MV-4-11 (cell line): ENCODE measurements at places on chromosomes 3 and 15.

DNA sequence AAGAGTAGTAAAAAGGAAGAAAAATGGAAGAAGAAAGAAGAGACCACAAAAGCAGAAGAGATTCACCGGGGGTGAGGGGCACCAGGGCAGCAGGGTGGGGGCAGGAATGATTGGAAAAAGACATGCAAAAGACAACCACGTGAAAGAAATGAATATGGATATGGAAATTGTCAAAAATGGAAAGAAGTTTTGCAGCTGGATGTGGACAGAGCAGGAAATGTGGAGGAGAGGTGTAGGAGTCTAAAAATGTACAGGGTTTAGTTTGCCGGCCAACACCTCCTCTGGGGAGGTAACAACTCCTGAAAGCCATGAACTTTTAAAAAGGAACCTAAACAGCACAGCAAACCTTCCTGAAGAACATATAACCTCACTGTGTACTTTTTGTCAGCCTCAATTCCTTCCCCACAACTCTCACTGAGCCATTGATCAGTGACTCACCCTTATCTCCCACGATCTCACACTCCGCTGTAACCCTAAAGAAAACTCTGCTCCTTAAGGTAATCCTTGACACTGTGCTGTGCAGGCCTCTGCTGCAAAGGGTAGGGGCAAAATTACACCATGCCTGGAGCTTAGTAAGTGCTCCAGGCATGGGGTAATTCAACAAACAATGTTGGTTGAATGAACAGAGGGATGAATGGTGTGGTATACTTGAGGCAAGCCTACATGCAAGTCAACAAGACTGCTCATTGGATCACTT, 100.2 kb upstream of the BOC start:
- no peak for DNase-seq

DNA sequence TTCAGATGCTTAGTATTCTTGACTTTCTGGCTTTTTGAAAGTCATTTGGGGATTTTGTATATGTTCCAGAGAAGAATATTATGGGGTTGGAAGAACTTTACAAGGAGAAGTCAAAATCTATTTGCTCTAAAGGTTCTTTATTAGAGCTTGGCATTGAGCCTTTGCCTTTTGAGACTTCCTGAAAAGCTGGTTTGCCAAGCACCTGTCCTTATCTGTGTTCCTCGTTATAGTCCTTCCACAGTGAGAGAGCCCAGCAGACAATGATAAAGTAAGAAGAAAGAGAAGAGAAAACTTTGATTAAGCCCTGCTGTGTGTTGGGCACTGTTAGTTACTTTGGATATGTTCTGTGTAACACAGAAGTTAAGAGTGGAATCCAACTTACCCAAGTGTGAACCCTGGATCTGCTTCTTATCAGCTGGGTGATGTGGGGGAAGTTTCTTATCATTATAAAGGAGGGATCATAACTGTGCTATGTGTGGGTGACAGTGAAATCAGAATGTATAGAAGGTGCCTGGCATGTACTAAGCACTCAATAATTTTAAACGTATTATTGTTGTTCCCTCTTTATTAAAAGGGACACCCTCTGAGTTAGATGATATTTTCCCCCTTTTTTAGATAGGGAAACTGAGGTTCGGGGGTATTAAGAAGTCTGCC, 44.3 kb upstream of the POLR2M start:
- DNase-seq: no peak

DNA sequence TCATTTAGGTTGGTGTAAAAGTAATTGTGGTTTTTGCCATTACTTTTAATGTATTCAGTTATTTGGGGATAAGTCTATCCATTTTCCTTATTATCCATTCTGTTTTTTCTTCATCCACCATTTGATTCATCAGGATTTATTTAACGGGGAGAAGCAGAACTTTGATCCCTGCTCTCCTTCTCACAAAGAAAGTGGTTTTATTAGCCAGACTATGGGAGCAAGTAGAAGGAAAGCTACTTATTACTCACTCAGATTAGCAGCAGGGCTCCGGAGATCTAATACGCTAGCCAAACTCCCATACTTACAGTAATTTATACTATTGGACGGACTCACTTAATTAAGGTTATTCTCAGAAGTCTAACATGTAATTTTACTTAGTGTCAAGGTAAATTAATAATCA, 14.7 kb upstream of the TMEM87A start:
- DNase-seq: no peak

DNA sequence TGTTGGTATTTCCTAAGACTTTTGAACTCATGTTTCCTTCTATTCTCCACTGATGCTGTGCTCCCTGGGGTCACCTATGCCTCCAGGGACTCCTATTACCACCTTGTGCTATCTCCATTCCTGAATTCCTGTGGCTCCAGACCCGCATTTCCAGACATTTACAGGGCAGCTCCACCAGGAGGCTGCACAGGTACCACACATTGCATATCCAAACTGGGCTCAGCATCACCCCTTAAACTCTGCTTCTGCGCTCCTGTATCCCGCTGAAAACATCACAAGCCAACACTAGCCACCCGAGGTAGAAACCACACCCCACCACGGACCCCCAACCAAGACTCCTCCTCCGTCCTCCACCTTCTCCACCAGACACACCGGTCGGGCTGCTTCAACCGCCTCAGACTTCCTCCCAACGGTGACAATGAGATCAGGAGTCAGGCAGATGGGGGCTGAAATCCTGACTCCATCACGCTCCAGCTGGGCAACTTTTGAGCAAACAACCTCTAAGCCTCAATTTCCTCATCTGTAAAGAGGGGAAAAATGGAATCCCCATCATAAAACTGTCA, 10.4 kb downstream of the TNK2 start:
- no peak for DNase-seq

- no peak for DNase-seq
These were observed 50.5 kb downstream of the UBE2E1 start for GRCh38 chr3:23856286-23856685.

GRCh38 chr3:149969110-149969939, 1.4 kb downstream of the PFN2 start:
- DNase-seq: no peak

DNA sequence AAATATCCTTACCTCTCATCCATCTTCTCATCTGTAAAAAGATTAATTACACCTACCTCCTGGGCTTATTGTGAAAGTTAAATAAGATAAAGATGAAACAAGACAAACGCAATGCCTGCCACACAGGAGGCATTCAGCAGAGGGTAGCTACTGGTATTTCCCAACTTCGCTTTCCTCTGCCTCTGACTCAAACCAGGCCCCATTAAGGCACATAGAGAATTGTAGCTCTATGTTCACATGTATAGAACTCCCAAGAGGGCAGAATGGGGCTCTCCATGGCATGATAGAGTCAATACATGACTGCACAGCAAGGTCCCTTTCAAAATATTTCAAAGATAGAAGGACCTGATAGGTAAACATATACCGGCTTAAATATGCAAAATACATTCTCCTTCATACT, 1.4 kb downstream of the LYSMD2 start:
- DNase-seq: peak; percentile 21

- no peak for DNase-seq
These were observed 1361.4 kb downstream of the NSUN3 start for GRCh38 chr3:95424279-95424678.

- no peak for DNase-seq
These were observed 40.9 kb upstream of the RYK start for GRCh38 chr3:134291319-134292254.

DNA sequence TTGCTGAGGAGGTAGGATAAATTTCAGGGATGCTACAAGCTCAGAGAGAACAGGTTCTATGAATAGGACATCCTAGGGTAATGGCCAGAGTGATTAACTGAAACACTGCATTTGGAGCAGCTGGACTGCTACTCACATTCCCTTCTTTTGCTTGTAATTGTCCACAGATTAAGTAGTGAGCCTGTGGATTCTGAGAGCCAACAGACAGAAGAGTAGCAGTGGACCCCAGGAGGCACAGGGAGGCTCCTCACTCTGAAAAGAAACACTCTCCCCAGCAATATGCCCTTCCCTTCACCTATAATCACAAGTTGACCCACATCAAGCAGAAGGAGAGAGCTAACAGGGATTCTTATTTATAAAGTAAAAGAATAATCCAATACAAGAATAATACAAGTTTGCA, 10.6 kb upstream of the RFX7 start:
- DNase-seq: no peak

- no peak for DNase-seq
These were observed 420.4 kb downstream of the TIGIT start for GRCh38 chr3:114714237-114714636.

DNA sequence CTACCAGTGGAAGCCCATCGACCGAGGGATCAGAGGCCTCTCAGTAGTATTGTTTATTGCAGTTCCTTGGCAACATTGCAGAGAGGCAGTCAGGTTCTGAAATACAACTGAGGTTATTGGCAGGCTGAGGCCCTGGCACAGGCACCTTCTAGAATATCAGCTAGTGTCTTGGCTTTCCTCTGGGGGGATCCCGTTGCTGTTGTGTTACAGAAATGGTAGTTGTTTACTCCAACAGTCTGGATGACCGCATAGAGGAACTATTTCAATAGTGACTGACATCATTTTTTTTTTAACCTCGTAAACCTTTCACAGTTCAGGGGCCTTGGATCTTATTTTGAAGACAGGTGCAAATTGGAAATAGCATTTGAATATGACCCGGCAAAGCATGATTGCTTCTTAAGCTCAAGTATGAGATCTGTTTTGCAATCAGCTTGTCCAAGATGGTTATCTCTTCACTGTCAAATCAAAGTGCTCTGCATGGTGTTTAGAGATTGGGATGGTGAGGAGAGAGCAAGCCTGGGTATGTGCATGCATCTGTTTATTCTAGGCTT, 63.9 kb downstream of the PGPEP1L start:
- DNase-seq: no peak

DNA sequence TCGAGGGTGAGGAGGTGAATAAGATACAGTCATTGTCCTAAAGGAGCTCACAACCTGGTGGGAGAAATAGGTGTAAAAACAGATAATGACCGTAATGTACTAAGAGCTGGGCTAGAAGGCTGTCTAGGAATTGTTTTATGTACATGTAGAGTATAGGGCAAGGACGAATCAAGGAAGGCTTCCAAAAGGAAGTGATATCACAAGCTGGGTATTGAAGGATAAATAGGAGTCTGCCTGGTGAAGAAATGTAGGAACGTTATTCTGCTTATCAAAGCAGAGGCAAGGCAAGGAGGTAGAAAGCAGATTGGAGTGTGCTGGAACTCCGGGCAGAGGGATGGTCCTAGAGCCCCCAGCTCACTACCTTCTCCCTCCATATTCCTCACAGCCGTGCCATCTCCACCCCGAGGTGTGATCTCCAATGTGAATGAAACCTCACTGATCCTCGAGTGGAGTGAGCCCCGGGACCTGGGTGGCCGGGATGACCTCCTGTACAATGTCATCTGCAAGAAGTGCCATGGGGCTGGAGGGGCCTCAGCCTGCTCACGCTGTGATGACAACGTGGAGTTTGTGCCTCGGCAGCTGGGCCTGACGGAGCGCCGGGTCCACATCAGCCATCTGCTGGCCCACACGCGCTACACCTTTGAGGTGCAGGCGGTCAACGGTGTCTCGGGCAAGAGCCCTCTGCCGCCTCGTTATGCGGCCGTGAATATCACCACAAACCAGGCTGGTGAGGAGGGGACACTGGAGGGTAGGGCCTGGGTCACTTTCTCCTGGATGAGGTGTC, 15.1 kb downstream of the EPHB3 start:
- no peak for DNase-seq

DNA sequence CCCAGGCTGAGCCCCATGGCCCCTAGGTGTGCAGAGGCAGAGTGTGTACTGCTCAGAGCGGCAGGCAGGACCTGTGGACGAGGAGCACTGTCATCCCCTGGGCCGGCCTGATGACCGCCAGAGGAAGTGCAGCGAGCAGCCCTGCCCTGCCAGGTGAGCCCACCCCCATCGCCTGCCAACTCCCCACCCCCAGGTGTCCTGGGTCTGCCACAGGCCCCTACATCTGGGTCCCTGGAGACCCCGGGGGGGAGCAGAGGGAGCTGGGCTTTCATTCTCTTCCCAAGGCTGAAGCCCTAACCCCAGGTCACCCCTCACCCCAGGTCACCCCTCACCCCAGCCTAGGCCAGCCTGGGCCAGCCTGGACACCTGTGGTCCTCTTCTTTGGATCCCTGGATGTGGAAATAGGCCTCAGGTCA, 93.1 kb downstream of the TBC1D2B start:
- DNase-seq: no peak

DNA sequence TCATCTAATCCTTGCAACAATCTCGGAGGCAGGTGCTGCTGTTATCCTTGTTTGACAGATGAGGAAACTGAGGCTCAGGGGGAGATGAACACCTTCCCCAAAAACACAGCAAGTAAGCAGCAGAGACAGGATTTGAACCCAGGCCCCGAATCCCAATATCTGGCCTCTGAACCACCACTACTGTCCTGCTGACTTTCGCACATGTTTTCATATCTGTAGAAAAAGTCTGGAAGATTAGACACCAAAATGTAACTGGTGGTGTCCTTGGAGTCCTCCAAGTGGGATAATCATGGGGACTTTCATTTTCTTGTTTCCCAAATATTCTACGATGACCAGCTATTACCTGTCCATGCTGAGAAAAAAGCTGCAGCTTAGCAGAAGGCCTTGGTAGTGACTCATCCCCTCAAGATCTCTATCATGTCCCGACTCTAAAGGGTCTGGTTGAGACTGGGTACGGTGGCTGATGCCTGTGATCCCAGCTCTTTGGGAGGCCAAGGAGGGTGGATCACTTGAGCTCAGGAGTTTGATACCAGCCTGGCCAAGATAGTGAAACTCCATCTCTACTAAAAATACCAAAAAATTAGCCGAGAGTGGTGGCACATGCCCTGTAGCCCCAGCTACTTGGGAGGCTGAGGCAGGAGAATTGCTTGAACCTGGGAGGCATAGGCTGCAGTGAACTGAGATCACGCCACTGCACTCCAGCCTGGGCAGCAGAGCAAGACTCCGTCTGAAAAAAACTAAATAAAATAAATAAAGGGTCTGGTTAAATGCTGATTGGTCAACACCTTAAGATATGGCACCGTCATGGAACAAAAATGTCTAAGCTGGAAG, 8.6 kb downstream of the IRAK2 start:
- no peak for DNase-seq

- peak; percentile 89 for DNase-seq
These were observed at the start of gene ZNF106 for GRCh38 chr15:42490671-42491538. Gene ZNF106, minus strand, starts transcription at chr15:42491141. Its CDS starts 18,852 bp downstream, at chr15:42472289.

DNA sequence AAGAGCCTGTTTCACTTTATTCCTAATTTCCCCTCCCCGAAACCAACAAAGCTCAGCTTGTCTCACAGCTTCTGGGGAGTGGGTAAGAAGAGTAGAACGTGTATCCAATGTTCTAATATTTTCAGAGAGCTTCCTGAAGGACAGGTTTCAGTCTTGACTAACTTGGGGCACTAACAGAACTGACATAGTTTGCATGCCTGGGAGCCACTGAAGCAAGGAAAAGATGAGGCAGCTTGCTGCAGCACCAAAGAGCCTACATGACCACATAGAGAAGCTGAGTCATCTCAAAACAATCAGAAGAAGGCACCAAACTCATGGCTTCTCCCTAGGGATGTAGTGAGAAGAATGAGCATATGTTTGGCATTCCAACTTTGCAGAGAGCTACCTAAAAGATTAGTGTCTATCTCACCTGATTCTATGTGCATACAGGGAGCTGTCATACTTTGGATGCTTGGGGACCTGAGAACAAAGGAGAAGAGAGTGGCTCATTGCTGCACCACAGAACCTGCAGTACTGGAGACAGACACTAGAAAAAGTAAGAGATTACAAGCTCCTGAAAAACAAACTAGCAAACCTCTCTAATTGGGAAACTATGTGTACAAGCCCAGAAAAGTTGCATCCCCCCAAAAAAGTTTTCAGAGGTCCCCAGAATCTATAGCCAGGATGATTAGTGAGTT, 86.9 kb downstream of the DCLK3 start:
- peak; percentile 39 for DNase-seq

- peak; percentile 15 for DNase-seq
These were observed 64.6 kb downstream of the SLCO2A1 start for GRCh38 chr3:133965013-133965570.
